A549 (cell line): ENCODE measurements at places on chromosomes 3 and 15.
A peak's percentile ranks its signal among the peaks of the same experiment; 100 is the strongest.

DNA sequence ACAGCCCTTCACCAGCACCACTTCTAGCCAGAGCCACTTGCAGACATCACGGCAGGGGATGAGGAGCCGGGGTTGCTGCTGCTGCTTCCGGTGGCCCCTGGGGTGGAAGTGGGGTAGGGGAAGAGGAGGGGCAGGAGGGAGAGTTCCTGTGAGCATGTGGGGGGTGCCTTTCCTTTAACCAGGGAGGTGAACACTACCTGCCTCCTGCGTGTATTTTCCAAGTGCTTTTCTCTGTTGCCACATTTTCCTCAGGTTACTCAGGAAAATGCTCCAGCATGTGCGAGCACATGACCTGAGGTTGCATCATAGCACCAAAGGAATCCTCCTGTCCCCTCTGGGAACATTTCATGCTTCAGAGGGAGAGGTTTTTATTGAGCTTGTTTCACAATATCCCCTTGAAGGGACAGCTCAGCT is 12.2 kb upstream of the SACM1L start:
- peak; percentile 33 for DNase-seq

DNA sequence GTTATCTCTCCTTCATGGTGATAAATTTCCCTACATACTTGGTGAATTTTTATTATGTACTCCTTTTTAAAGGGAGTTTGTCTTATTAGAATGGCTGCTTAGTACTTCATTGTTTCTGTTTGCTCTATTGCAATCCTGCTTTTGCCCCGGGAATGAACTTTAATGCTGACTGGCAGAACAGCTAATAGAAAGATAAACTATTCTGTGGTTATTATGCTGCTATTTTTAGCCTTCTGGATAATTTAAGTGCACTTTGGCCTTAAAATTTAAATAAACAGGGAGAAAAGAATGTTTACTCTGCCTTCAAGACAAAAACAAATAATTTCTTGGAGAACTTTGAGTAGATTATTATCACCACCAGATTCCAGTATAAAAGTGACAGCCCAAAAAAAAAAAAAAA is 413.8 kb upstream of the CCDC54 start:
- DNase-seq: no peak

DNA sequence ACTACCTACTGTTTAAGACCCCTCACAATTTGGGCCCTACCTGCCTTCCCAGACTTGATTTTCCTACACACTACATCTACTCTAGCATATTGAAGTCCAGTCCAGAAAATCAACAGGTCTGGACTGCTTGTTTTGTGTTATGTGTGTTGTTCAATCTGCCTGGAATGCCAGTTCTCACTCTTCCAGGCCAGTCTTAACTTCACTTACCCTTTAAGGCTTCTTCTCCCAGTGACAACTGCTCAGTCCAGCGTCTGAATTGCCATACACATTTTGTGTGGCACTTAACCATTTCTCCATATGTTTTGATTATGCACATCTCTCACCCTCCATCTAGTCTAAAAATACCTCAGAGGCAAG is 1.1 kb downstream of the TICRR start:
- DNase-seq: no peak

GRCh38 chr3:32097768-32098167 is 8.7 kb upstream of the GPD1L start:
- DNase-seq: no peak

DNA sequence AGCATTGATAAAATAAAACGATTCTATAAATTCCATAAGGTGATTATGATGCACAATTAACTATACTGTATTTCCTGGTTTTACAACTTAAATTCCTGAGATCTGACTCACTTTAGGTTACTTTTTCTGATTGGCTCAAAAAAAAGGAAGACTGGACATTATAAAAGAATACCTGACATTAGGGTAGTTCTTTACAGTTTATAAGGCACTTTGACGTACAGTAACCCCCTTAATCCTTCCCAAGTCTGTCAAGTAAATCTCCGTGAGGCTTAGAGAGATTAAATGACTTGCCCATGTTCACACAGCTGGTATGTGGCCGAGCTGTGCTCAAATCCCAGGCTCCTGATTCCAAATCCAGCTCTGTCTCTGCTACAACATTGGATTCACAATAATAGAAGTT is 1.0 kb upstream of the SLTM start:
- no peak for DNase-seq

GRCh38 chr3:56886314-56886713 is 84.6 kb upstream of the ARHGEF3 start:
- no peak for DNase-seq

GRCh38 chr15:57651445-57651844 is 55.1 kb upstream of the POLR2M start:
- no peak for DNase-seq

DNA sequence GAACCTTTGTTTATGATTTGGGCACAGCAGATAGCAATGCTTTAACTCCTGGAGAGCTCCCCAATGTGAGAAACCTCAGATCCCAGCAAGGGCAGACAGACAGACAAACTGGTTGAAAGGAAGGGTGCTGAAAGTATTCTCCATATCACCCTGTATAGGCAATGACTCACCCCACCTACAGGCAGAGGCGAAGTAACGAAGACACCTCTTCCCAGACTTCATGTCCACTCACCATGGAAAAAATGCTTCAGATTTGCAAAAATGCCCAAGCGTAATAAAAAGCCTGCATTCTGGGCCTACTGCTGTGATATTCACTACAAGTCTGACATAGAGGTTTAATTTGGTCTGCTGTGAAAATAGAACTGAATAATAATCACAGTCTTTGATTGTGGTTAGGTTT is 50.5 kb downstream of the THBS1 start:
- no peak for DNase-seq

DNA sequence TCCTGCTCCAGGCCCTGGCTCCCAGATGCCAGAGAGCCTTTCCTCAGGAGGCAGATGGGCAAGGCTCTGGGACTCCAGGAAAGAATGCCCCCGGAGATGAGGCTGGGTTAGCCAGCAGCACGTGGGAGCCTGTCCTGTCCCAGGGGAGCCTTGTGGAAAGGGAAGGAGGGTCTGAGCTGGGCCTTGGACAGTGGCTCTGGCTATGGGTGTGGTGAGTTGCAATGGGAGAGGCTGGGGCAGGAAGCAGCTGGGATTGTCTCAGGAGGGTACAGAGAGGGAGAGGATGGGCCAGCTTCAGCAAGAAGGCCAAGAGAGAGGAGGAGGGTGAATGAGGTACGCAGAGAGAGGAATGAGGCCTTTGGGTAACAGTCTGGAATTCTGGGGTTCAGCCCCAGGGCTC is 17.4 kb upstream of the CACNA2D2 start:
- no peak for DNase-seq

DNA sequence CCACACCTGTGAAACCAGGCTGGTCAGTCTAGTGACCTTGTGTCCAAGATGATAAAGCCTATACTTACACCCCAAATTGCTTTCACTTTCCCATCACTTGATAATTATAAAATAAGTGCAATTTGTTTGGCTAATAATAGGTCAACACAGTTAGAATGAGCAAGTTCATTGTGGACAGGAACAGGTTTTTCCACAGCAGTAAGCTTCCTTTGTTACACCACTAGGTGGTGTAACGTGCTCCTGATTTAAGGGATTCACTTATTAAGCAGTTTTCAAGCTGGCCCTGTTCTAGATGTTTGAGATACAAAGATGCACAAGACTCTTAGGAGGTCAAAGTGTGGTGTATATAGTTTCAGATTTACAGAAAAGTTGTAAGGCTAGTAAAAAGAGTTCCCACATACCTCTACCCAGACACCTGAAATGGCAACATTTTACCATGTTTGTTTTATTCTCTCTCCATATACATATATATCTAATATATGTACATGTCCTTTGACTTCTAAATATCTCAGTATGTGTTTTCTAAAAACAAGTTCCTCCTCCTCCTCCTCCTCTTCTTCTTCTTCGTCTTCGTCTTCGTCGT is 6.8 kb upstream of the MFSD1 start:
- peak; percentile 39 for DNase-seq

DNA sequence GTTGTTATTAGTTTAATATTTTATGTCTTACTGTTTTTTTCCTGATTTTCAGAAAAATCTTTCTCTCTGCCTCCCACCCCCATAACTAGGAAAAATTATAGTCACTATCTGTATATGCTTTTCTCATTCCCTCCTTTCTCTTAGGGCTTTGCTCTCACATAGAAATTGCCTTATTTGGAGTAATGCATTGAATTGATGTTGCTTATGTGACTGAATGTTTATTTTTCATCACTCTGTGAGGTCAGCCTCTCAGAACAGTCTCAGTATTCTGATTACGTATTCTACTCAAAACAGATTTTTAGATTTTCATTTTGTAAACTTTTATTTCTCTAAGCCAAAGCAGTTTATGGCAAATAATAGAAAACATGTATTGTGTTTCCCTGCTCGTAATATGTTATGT is 121.0 kb downstream of the SLMAP start:
- DNase-seq: no peak

- DNase-seq: no peak
Measured at GRCh38 chr15:61200626-61201025, 28.5 kb downstream of the RORA start.

DNA sequence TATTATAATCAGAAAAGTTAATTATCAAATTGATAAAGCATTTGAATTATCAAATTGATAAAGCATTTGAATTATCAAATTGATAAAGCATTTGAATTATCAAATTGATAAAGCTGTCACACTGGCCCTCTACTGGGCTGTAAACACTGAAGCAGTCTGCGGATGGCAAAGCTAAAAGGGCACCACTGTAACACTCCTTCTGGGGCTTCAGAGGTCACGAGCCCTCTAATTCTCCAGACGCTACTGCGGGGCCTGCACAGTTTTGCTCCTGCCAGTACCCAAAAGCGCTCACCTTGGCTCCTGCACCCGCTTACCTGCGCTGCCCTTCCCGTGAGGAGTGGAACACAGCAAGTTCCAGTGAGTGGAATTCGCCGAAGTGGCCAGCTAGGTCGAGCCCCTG is 409.0 kb upstream of the KCNMB2 start:
- DNase-seq: no peak

- DNase-seq: no peak
Measured at GRCh38 chr3:156036258-156037053, 83.9 kb upstream of the KCNAB1 start.

DNA sequence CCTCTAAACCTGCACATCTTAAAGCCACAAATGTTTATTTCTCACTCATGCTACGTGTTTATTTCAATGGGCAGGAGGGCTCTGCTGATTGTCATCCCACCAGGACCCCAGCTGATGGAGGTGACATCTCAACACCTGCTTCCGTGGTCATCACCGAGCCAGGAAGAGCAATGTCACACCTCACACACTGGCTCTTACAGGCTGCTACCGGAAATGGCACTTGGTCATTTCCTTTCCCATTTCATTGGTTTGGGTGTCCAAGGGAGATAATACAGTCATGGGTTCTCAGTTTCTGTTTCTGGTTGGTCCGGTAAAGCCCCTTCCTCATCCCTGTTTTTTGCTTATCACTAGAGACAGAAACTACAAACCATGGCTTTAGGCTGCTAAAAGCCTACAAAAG is 41.9 kb downstream of the ABHD2 start:
- DNase-seq: no peak

- DNase-seq: no peak
Measured at GRCh38 chr15:59020322-59020721, 32.9 kb downstream of the RNF111 start.

DNA sequence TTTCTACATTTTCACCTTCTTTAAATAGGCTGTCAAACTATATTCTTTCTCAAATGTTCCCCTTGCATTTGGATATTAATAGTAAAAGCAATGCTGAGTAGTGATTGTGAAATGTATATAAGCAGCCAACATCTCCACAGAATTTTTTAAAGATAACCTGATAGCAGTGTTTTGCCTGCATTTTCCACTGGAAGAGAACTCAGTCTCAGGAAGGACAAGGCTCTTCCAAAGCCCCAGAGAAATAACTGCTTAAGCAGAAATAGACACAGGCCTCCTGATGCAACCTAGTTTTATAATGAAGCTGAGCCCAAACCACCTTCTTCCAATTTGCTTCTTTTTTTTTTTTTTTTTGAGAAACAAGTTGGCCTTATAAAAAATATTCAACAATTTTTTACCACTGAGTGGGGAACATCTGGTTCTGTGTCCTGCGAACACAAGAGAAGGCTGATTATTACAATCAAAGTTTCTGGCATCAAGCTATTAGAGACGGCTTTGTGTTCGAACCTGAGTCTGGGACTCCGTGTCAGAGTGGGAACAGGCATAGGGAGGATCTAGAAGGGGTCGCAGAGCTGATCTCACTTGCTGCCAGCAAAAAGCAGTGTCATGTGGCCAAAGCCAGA is 332.5 kb upstream of the TBL1XR1 start:
- DNase-seq: no peak

DNA sequence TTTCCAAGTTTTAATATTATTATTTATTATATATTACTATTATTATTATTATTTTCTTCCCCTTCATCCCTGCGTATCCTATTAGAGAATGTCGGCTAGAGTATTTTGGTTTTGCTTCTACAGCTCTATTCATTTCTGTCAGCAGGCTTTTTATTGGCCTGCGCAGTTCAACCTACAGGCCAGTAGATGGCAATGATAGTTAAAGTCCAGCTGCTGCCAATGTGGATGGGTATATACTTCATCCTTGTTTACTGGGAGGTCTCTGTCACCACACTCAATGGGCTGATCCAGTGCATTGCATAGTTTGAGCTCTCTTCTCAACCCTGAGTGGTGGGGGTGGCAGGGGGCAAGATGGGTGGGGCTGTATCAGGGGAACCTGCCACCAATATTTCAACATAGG is 799.8 kb downstream of the NSUN3 start:
- peak; percentile 10 for DNase-seq

GRCh38 chr3:129161860-129162271 is 1.0 kb upstream of the ISY1 start:
- peak; percentile 40 for DNase-seq

DNA sequence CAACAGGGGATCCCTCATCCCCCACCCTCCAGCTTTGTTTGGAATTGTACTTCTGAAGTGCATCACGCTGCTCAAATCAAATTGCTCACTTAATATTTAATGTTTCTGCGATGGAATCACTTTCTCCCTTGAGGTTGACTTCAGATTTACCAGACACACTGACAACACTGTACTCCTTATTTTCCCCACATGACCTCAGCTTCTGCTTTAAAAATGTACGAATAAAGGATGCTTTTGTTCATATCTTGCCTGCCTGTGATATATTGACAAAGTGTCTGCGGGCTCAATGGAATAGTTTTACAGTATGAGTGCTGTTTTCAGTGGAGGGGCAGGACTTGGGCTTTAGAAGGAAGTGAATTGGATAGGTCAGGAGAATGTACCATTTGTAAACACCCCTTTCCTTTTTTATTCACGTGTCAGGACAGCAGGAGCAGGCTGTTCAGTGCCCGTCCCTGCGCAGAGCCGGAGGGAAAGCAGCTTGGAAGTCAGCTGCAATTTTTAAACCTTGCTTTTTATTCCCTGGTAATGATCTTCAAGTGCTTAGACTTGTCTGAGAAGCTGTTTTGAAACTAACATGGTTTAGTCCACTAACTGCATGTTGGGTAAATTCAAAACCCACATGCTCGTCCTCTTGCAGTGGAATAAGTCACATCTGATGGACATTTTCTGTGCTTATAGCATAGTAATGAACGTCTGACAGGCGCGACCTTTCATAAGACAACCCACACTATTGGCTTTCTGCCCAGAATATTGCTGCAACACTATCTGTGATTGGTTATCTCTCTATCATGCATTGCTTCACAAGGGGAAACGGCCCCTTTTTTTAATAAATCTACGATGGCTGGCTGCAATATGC is 29.9 kb downstream of the MBNL1 start:
- DNase-seq: peak; percentile 85

- no peak for DNase-seq
Measured at GRCh38 chr15:84865074-84865569, 19.3 kb upstream of the SLC28A1 start.

GRCh38 chr3:127339928-127340861 is 52.3 kb upstream of the PRR20G start:
- no peak for DNase-seq
